MV-4-11 (cell line): ENCODE measurements at places on chromosomes 4 and X.

DNA sequence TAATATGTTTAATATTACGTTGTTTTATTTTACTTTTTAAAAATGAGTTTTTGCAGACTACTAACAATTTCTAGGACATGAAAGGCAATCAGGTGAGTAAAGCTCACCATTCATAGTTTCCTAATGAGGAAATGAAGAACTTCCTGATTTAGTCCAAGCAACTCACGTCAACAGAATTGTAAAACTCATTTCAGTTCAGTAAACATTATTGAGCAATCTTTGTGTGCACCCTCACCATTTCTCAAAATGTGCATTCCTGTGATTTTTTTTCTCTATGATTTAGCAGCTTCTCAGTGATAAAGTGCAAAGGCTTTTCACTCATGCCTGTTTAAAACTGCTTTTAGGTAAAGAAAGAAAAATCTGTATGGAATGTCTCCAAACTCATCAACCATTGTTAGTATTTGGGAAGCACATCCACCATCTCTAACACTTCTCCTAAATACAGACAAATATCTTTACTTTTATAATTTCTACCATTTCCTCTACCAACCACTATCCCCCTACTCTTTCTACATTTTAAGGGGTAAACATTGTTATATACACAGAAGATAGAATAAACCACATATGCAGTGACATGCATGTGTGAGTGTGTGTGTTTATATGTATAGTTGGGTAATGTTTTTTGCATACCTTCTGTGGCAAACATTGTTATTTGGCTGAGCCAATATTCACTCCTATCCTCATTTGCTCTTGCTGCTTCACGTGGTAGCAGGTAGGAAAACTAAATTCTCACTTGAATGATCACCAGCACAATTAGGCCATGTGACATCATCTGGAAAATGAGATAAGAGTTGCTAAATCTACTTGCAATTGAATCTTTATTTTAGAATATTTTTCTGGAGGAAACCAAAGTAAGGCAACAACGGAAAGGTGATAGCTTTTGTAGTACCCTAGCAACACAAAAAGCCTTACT is 54.7 kb upstream of the PRDM8 start:
- peak; percentile 52 for DNase-seq

DNA sequence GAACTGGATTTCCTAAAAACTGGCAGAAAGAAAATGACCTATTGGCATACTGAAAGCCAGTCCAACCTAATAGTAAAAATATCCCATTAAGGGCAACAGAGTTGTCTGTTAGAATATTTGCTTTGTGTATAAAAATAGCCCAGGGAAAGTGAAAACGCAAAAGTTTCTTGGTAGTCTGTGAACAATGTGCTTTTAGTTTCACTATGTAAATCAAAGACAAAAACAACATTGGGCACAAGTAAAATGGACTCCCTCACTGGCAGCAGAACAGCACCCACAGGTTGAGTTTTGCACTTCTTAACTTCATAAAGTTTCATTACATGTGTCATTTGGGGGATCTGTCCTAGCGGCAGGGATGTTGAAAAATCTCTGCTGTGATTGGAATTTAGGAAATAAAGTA is 4.3 kb upstream of the FGG start:
- DNase-seq, result no peak

DNA sequence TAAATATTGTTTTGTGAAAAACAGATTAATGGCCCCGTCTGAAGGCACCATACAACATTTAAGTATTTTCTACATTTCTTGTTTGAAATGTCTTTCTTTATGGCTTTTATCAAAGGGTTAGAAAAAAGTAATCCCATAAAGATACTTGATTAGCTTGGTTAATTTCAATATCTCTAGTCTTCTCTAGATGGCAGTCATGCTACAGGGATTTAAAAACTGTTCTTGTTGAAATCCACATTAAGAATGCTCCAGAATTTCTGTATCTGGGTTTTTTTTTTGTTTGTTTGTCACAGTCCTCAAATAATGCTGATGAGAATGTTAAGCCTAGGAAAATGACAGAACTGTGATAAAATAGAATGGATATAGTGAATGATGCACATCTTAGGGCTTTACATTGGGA is 109.0 kb upstream of the AADAT start:
- DNase-seq, result peak; percentile 1

DNA sequence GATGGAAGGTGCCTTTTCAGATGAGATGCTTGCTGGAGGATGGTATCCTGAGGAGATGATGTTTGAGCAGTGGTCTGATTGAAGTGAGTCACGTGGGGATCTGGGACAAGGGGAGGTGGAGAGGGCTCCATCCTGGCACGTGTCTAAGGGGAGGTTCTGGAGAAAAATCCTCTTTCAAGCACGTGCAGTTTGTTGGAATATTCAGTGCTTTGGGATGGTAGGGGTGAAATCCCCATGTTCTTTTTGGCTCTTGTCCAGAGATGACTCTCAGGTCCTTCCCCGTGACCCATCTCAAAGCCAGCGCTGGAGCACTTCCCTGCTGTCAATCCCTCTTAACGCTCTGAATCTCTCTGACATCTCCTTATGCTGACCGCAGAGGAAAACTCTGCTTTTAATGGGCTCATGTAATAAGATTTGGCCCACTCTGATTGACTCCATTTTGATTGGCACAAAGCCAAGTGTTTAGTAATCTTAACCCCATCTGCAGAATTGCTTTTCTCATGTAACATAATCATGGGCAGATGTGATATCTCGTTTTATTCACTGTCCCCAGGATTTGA is 10.8 kb upstream of the KLKB1 start:
- no peak for DNase-seq

DNA sequence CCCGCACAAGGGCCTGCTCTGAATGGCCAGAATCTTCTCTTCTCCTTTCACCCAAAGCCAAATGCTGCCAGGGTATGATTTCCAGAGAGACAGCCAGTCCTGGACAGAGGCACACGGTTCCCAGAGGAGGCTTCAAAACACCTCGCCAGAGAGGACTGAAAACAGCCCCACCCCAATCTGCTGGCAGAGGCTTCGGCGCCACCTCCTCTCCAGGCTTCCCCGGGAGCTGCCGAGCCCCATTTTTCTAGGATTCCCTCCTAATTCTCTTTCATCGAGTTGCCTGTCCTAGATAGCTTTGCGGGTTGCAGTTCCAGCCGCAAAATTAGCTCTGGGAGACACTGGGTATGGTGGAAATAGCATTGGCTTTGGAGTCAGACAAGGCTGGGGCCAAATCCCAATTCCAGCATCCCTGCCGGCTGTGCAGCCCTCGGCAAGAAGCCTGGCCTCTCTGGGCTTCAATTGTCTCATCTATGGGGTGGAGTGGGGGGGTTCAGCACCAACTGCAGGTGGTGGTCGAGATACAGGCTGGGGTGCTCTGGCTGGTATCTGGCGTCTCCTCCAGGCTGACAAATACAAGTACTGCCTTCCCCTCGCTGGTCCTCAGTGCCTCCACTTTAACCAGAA is 22.6 kb downstream of the PPP2R2C start:
- no peak for DNase-seq

- DNase-seq, result no peak
Observed at GRCh38 chr4:154471526-154472331, 19.9 kb downstream of the DCHS2 start.

DNA sequence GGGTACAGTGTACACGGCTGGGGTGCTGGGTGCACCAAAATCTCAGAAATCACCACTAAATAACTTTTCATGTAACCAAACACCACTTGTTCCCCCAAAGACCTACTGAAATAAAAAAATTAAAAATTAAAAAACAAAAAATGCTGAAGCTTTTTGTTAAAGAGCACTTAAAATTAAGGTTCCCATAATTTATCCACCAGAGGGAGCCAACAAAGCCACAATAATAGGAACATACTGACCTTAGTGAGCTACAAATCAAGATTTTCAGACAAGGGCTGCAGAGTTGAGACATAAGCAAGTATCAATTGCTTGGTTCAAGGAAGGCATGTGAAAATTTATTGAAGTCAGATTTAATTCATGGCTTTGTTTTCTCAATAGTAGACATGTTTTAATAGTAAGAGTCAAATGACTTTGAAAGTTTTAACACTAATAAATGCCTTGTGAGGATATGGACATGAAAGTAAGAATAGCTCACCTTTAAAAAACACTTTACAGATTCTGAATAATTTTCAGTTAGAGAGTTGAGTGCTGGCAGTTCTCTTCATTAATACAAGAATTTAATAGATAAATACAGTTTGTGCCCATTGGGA is 43.0 kb upstream of the SCOC start:
- DNase-seq, result peak; percentile 19

DNA sequence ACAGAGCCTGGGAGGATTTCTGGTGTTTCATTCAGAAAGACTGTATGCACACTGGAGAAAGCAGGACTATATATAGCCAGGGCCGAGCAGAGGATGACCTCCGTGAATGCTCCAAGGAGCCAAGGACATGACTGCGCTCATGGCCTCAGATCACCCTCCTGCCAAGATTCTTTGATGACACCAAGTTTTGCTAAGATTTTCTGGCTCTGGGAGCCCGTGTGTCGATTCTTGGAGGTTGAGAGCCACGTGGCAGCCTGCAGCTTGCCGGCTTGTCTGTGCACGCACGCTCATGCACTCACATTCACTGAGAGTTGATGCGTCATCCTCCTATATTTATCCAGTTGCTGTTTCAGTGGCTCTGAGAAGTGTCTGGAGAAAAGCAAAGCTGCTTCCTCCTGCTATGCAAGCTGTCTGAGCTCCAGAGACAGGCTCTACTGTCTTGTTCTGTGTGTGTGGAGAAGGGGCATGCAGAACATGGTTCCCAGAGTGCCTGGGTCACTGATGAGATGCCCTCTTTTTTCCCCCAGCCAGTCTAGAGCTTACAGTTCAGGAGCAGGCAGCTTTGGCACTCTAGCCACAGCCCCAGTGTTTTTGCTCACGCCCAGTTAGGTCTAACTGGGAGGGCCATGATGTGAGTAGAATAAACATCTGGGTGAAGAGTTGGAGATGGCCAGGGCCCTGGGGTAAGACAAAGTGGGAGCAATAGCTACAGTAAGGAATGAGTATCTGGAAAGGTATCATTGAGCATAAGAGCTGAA is 64.9 kb upstream of the SCOC start:
- DNase-seq, result peak; percentile 88

DNA sequence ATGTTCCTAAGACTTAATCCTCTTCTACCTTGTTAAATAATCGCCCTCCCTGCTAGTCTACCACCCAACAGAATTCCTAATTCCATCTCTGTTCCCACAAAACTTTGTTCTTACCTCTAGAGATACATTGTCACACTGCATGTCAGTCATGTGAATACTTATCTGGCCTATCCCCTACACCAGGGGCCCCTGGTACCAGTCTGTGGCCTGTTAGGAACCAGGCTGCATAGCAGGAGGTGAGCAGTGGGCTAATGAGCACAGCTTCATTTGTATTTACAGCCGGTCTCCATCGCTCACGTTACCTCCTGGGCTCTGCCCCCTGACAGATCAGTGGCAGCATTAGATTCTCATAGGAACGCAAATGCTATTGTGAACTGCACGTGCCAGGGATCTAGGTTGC is 73.9 kb downstream of the APBB2 start:
- DNase-seq, result no peak

DNA sequence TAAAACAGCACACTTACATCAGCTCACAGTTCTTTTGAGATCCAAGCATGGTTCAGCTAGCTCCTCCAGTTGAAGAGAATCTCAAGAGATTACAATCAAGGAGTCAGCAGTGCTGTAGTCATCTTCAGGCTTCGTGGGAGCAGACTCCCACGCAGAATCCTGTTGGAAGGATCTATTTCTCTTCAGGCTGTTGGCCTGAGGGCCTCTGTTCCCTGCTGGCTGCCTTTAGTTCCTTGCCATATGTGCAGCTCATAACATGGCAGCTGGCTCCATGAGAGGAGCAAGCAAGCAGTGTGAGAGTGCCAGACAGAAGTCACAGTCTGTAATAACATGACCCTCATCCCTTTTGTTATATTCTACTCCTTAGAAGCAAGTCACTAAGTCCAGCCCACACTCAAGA is 168.6 kb downstream of the COX18 start:
- no peak for DNase-seq
